LNCaP clone FGC (cell line): ENCODE measurements at places on chromosomes 16 and 17.

GRCh38 chr17:42584880-42585279, 7.4 kb upstream of the PSMC3IP start:
- DNase-seq, result no peak

DNA sequence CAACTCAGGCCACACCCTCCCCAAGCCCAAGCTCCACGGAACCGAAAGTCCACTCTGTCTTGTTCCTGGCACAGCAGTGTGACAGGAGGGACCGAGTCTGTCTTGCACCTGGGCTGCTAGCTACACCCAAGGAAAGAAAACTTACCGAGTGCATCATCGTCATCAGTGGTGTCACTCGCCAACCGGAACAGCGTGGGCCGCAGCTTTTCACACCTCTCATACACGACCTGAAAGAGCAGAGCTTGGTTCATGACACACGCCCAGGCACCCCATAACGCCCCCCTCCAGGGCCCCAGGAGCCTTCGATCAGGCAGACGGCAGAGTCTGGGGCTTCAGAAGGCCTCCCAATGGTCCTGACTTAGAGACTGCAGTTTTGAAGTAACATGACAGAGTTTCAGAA, 27.5 kb downstream of the GGA2 start:
- no peak for DNase-seq

- DNase-seq, result peak; percentile 73
Measured at GRCh38 chr17:794876-795275, 12.7 kb downstream of the MRM3 start.

DNA sequence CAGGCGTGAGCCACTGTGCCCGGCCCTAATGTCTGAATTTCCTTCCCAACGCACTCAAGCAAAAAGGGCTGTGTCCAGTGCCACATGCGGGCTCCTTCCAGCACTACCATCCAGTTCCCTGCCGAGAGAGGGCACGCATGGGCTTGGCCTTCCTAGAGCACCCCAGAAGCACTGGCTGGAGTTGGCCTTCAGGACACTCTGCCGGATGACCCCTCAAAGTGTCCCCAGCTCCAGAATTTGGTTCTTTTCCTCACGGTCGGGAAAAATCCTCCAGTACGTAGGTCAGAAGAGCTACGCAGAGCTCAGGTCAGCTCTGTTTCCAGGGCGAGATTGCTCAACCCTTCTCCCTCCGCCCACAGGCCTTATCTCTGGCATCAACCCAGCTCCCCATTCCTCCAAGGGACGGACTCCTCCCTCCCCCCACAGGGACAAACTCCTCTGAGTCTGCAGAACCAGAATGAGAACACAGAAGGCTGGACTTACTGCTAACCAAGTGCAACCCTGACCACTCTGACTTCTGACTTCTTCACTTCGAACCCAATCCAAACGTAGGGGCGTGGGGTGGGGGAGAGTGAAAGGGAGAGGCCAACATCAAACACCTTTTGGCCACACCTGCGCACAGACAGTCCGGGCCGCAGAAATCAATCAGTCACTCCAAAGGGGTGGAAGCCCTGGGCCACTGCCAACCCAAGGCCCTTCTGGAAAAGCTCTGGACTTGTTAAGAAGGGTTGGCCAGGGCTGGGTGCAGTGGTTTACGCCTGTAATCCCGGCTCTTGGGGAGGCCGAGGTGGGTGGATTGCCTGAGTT, 3.6 kb downstream of the CDC42EP4 start:
- DNase-seq, result peak; percentile 98

GRCh38 chr17:48724251-48725003, 1.4 kb downstream of the PRAC2 start:
- no peak for DNase-seq

- DNase-seq, result no peak
Measured at GRCh38 chr16:68762996-68763756, 26.1 kb downstream of the CDH1 start.

DNA sequence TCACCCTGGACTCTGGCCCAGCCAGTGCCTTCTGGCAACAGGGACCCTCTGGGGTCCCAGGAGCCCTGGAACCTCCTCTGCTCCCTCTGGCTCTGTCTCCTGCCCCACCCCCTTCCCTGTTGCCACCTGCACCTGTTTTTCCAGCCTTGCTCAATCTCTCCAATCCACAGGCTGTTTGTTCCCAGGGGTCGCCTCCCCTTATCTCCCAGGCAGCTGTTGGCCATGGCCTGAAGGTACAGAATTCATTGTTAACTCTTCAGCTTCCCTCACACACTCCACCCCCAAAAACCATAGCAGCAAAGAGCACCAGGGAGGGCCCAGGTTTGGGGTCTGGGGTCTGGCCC, 39.3 kb upstream of the TOB1 start:
- no peak for DNase-seq

DNA sequence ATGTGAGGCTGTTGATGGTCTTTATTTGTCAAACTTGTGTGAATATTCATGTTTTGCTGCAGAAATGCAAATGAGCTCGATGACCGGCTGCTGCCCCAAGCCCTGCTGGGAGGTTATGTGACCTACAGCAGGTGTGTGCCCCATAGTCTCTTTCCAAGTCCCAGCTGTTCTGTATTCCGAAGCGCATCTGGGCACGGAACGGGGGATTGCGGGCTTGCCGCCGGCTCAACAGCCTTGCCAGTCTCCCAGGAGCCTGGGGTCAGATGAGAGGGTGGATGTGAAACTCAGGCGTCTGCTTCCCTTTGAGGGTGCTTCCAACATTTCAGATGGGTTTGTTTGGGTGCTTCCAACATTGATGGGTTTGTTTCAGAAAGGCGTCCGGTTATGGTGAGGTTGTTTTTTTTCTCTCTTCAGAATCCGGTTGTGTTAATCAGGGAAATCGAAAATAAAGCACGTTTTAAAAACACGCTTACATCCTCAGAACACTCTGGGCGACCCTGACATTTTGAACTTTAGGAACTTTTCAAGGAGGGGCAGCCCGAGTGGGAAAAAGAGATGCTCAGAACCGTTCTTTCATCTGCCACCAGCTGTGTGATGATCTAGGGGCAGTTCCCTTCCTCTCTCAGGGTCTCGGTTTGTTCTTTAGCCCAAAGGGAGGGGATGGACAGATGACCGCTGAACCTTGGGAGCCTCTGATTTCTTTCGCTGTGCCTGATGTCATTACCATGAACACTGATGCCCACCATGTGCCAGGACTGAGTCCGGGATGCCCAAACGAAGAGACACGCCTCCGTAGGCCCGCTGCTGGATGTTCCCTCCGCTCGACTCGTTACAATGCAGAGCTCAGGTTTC, 47.8 kb upstream of the AMZ2 start:
- no peak for DNase-seq
